Naive thymus-derived CD4-positive, alpha-beta T cell (primary cell): ENCODE measurements at places on chromosomes 4 and X. TPM values are rescaled to one million over a fixed set of nuclear protein-coding genes. Genes with fewer than 3 reads are reported as not detected.

GRCh38 chr4:83582289-83582785 lies 46.4 kb downstream of the GPAT3 start:
- no peak overlapping the region for H3K4me3 ChIP-seq
- H3K27ac ChIP-seq: no peak overlapping the region
- H3K36me3 ChIP-seq: no peaks in the 10 kb centered on the region
- H3K27me3 ChIP-seq: no peaks in the 10 kb centered on the region
- DNase-seq: no peak
- no peaks in the 10 kb centered on the region for H3K4me1 ChIP-seq

- H3K36me3 ChIP-seq: no peaks in the 10 kb centered on the region
- no peaks in the 10 kb centered on the region for H3K27me3 ChIP-seq
These were observed 36.1 kb upstream of the REPS2 start for GRCh38 chrX:16910376-16910775.

DNA sequence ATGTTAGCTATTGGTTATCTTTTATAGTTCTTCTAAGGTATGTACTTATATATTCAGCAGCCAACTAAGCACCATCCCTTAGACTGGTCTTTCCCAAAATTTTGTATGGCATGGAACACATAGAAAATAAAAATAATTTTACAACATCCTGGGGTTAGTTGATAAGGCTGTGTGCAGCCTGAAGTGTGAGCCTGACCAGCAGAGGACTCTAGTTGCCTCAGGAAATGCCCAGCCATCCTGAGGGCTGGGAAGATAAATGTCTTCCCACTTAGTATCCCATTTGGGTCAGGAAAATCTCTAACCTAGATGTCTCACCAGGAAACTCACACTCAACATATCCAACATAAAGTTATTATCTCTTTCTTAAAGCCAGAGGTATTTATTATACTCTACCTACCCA lies 251.4 kb upstream of the POF1B start:
- no peaks in the 10 kb centered on the region for H3K4me1 ChIP-seq
- H3K27me3 ChIP-seq: no peaks in the 10 kb centered on the region
- no peak for DNase-seq
- H3K4me3 ChIP-seq: no peak overlapping the region
- H3K36me3 ChIP-seq: no peaks in the 10 kb centered on the region

- no peaks in the 10 kb centered on the region for H3K4me1 ChIP-seq
- no peak for DNase-seq
- H3K36me3 ChIP-seq: no peaks in the 10 kb centered on the region
- H3K4me3 ChIP-seq: no peak overlapping the region
These were observed 782.3 kb downstream of the PCDH18 start for GRCh38 chr4:136749989-136750388.

DNA sequence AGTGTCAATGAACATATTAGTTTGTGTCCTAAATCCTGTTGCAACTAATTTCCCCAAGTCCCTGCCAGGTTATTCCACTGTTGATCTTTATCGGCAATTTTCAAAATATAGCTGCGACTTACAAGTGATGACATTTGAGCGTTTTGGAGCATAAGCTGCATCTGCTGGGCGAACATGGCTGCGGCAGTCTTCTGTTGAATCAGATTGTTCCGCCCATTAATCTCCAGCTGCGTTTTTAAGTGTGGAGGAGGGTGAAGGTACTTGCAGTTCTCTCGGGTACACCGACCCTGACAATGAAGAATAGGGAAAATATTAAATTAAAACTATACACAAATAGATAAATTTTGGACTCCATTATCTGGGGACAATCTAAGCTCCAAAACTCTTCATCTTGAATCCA lies 82.7 kb downstream of the MBNL3 start:
- H3K27ac ChIP-seq: no peak overlapping the region
- H3K4me1 ChIP-seq: no peaks in the 10 kb centered on the region
- H3K4me3 ChIP-seq: no peak overlapping the region
- no peaks in the 10 kb centered on the region for H3K36me3 ChIP-seq
- no peaks in the 10 kb centered on the region for H3K27me3 ChIP-seq

DNA sequence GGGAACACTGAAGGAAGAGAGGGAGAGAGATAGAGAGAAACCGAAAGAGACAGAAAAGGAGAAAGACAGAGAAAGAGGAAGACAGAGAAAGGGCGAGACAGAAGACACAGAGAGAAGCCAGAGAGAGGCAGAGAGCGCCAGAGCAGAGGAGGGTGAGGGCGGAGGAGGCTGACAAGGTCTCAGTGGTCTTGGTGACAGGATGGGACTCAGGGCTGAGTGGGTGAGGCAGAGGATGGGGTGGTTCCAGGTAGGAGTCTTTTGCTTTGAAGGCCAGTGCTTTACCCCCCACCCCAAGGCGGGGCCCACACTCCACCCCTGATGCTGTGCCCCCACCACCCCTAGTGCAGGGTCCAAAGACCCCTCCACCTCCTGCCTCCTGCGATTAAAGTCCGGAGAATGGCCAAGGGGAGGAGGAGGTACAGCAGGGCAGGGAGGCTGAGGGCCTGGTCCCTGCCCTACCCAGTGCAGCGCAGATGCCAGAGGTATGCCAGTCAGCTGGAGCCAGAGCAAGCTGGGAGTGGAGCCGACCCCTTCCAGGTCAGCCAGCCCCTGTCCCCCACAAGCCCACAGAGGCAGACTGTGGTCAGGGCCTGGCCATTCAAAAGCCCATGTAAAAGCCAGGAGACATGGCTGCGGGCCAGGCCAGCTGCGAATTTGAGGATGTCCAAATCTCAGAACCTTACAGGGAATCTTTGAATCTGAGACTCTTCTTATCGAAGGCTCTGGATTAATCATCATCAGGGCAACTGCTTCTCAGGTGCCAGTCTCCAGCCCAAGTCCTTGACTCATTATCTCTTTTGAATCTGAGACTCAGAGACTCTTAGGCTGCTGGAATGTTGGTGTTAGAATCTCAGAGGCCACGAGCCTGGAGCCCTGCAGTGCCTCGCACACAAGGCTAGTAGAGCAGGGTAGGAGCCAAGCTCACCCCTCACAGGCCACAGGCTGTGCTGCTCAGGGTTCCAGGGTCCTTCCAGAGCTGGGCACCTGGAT lies 758 bp downstream of the IQSEC2 start:
- no peaks in the 10 kb centered on the region for H3K36me3 ChIP-seq
- H3K4me3 ChIP-seq: no peak overlapping the region
- DNase-seq: no peak
- H3K27me3 ChIP-seq: no peaks in the 10 kb centered on the region
- H3K4me1 ChIP-seq: no peaks in the 10 kb centered on the region

The USP9X gene
- 27.8 TPM for polyA plus RNA-seq

The SSX4 gene
- polyA plus RNA-seq: not detected

The ACOX3 gene
- polyA plus RNA-seq: 16.1 TPM

DNA sequence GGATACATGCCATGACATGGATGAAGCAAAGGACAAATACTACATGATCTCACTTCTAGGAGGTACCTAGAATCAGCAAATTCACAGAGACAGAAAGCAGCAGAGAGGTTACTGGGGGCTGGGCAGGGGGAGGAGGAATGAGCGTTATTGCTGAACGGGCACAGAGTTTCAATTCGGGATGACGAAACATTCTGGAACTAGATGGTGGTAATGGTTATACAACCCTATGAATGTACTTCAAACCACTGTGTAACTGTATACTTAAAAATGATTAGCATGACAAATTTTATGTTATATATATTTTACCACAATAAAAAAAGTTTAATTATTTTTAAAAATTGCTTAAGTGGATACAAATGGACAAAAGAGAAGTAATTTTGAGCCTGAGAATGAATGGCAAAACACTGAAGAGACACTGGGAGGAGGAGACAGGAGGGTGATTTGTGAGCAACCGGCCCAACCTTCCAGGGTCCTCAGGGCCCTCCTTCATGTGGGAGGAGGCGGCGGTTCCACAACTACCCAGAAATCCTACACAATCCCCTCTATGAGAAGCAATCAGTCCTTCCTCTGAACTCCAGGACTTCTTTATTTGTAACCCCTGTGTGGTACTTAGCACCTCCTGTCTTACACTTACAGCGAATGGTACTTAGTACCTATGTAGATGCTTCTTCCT lies 14.1 kb downstream of the ACSL1 start:
- H3K4me1 ChIP-seq: no peaks in the 10 kb centered on the region
- H3K27me3 ChIP-seq: no peaks in the 10 kb centered on the region
- DNase-seq: no peak
- no peak overlapping the region for H3K27ac ChIP-seq

The ARHGAP4 gene
- polyA plus RNA-seq: 147 TPM

The ZNF157 gene
- 0.92 TPM for polyA plus RNA-seq

- H3K27ac ChIP-seq: no peak overlapping the region
- H3K4me3 ChIP-seq: no peak overlapping the region
- DNase-seq: no peak
- H3K27me3 ChIP-seq: no peaks in the 10 kb centered on the region
These were observed 368.7 kb downstream of the BCOR start for GRCh38 chrX:39728852-39729598.

The NFKB1 gene
- 18.2 TPM for polyA plus RNA-seq

DNA sequence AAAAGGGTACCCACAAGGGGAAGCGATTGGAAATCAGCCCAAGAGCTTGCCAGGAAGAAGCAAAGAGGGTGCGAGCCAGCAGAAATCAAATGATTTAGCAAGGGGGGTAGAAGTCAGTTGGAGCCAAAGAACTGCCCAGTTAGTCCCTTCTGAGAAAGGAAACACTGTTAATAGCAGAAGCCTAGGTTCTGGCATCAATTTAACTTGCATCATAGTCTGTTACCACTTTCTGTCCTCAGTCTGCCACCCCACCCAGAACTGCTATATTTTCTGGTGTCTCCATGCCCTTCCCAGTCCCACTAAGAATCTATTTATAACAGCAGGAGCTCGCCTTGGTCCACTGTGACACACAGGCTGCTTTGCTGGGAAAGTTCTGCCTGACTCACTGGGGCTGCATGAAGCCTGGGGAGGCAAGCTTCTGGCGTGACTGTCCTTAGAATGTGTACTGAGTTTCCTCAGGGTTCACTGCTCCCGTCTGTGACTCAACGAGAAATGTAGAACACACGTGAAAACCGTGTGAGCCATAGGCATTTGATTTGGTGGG lies 157.8 kb upstream of the TTC29 start:
- no peaks in the 10 kb centered on the region for H3K4me1 ChIP-seq
- no peaks in the 10 kb centered on the region for H3K36me3 ChIP-seq
- H3K27ac ChIP-seq: no peak overlapping the region
- peaks cover 4% of the 10 kb centered on the region for H3K27me3 ChIP-seq
- H3K4me3 ChIP-seq: no peak overlapping the region
- DNase-seq: no peak

The RASSF6 gene
- polyA plus RNA-seq: 0.20 TPM

The CENPVL1 gene
- not detected for polyA plus RNA-seq

DNA sequence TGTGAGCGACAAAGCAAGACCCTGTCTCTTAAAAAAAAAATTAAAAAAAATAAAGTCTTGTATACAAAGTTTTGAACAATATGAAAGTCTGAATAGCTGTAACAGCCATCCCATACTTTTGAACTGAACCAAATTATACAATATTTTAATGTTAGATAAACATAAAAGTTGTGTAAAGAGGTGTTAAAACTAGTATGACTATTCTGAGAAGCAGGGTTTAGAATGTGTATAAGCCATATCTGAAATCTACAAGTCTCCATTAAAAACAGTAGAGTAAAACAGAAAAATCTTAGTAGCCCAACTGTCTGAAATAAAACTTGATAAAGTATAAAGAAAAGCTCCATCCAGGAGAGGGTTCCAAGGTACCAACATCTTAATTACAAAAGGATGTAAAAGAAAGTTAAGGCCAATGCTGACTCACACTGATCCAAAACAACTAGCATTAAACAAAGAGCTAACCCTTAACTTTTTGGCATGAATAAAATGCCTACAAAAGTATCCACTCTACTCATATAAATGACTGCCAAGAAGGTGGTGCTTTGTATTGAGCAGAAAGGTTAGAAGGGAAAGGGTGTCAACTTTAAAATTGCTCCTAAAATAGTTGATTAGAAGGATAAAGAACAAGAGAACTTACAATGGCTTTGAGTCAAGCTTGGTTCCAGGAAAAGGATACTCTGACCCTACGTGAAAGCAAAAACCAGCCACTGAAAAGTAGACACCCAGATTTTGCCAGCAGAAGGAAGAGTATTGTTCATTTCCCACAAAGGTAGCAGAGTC lies 18.5 kb downstream of the CNOT6L start:
- H3K27ac ChIP-seq: peak overlapping the region; percentile 70
- no peak for DNase-seq
- H3K4me1 ChIP-seq: peaks cover 51% of the 10 kb centered on the region
- peak overlapping the region; percentile 35 for H3K4me3 ChIP-seq
- H3K27me3 ChIP-seq: no peaks in the 10 kb centered on the region

GRCh38 chr4:41028392-41029076 lies 185.8 kb downstream of the APBB2 start:
- no peak for DNase-seq
- no peak overlapping the region for H3K27ac ChIP-seq
- no peaks in the 10 kb centered on the region for H3K27me3 ChIP-seq
- no peak overlapping the region for H3K4me3 ChIP-seq
- no peaks in the 10 kb centered on the region for H3K4me1 ChIP-seq
- no peaks in the 10 kb centered on the region for H3K36me3 ChIP-seq

The RNF175 gene
- 14.0 TPM for polyA plus RNA-seq

DNA sequence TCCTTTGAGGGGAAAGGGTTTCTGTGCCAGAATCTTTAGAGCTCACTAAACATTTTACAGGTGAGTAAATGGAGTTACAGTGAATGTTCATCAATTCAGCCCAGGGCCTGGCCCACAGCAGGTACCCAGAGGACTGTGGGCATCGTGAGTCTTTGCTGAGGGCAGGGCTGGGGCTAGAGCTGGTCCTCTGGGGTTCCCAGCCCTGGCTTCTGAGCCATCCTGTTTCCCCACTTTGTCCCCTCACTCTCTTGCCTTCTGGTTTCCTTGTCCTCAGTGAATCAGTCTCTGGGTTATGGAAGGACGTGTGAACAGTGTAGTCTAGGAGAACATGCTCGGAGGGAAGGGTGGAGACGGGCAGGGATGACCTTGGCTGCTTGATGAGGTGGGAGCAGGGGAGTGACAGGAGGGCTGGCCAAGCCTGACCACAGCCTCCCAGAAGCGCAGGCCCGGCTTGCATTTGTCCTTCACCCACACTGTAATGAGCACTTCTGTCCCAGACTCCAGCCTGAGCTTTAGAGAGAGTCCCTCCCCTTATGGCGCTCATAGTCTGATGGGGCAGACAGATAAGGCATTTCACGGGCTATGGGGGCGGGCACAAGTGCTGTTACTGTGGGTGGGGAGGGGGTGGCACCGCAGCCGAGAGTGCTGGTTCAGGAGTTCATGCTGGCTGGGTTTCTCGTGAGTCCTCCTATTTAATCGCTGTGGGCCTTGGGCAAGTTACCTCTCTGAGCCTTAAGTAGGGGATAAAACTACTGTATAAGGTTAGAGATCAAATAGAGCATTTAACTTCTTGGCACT lies 17.3 kb downstream of the TBC1D14 start:
- no peak for DNase-seq
- H3K4me1 ChIP-seq: peaks cover 26% of the 10 kb centered on the region
- H3K27ac ChIP-seq: peak overlapping the region; percentile 56

GRCh38 chr4:133263104-133263503 lies 114.0 kb downstream of the PCDH10 start:
- no peak overlapping the region for H3K4me3 ChIP-seq
- H3K27me3 ChIP-seq: no peaks in the 10 kb centered on the region
- no peaks in the 10 kb centered on the region for H3K4me1 ChIP-seq
- no peak for DNase-seq
- H3K36me3 ChIP-seq: no peaks in the 10 kb centered on the region

- no peak overlapping the region for H3K27ac ChIP-seq
- H3K4me3 ChIP-seq: no peak overlapping the region
- H3K4me1 ChIP-seq: no peaks in the 10 kb centered on the region
- no peaks in the 10 kb centered on the region for H3K27me3 ChIP-seq
These were observed 136.4 kb downstream of the MAPK10 start for GRCh38 chr4:86223472-86223871.
